Thoracic aorta endothelial cell (primary cell): ENCODE measurements at places on chromosomes 6 and 20. TPM values are rescaled to one million over a fixed set of nuclear protein-coding genes. Genes with fewer than 3 reads are reported as not detected.

LBP gene
- total RNA-seq = under 0.01 TPM in 1 of 2 replicates, not detected in the other

MUCL3 gene
- not detected in 2 replicates for total RNA-seq

BPIFB4 gene
- total RNA-seq = not detected in 2 replicates

SMPDL3A gene
- total RNA-seq = 5.7 and 7.3 TPM in 2 replicates

CST4 gene
- not detected in 2 replicates for total RNA-seq

BTN2A1 gene
- 11.3 and 12.3 TPM in 2 replicates for total RNA-seq

TFAP2A gene
- 0.79 and 2.9 TPM in 2 replicates for total RNA-seq

HCRTR2 gene
- not detected in 2 replicates for total RNA-seq

COL20A1 gene
- total RNA-seq = under 0.01 TPM in 2 replicates

NR2E1 gene
- total RNA-seq = not detected in 2 replicates

BCKDHB gene
- 17.2 and 19.5 TPM in 2 replicates for total RNA-seq

SLC22A2 gene
- not detected in 2 replicates for total RNA-seq

LINC00237 gene
- total RNA-seq = not detected in 2 replicates

FAM217A gene
- total RNA-seq = not detected in 2 replicates

SDHAF4 gene
- total RNA-seq = 7.3 and 9.4 TPM in 2 replicates

PRSS16 gene
- total RNA-seq = not detected in 2 replicates

SIGLEC1 gene
- total RNA-seq = not detected in 2 replicates

TMEM244 gene
- not detected in 2 replicates for total RNA-seq

TRIM31 gene
- not detected in 2 replicates for total RNA-seq

BPIFB1 gene
- total RNA-seq = not detected in 2 replicates

GATA5 gene
- total RNA-seq = 0.07 and 0.40 TPM in 2 replicates

C20orf141 gene
- not detected in 2 replicates for total RNA-seq

IRAK1BP1 gene
- total RNA-seq = 5.9 and 7.7 TPM in 2 replicates

COL19A1 gene
- total RNA-seq = not detected in 2 replicates

PROKR2 gene
- not detected in 2 replicates for total RNA-seq

CLIC5 gene
- under 0.01 and 0.07 TPM in 2 replicates for total RNA-seq
